ENCODE measurements at places on chromosomes 11 and 22.

- H3K36me3 ChIP-seq: no peaks in the 10 kb centered on the region
- no peaks in the 10 kb centered on the region for H3K4me1 ChIP-seq
- H3K4me3 ChIP-seq: no peak overlapping the region
- H3K27me3 ChIP-seq: peaks cover 15% of the 10 kb centered on the region
- H3K27ac ChIP-seq: no peak overlapping the region
- no peak for DNase-seq
Measured at GRCh38 chr11:4921796-4922195, 2.3 kb downstream of the OR51G1 start.

DNA sequence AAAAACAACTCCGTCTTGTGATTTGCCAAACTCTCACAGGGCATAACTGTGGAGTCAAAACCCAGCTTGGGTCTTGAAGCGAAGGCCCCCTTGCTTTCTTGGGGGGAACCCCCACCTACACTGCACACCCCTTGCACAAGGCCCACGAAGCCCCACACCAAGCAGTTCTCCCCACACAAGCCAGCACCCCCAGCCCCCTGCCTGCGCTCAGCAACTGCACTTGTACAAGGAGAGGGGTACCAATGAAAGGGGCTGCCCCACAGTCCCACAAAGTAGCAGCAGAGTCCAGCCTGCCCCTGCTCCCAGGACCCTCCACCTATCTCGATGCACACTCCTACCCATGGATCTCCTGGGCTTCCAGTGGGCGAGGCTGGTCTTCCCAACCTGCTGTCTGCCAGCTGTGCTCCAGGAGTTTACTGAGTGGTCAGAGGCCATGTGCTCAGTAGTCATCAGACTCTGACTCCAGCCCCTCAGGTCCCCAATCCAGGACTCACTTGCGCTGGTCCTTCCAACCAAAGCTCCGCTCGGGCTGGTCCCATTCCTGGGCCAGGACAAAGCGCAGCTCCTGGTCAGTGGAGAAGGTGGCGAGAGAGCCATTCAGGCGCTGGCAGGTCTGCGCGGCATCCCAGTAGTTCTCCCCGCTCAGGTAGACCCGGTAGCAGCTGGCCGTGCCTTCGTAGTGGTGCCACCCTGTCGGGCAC lies 57.7 kb downstream of the DGCR2 start:
- H3K4me3 ChIP-seq: no peak overlapping the region
- H3K27ac ChIP-seq: no peak overlapping the region

DNA sequence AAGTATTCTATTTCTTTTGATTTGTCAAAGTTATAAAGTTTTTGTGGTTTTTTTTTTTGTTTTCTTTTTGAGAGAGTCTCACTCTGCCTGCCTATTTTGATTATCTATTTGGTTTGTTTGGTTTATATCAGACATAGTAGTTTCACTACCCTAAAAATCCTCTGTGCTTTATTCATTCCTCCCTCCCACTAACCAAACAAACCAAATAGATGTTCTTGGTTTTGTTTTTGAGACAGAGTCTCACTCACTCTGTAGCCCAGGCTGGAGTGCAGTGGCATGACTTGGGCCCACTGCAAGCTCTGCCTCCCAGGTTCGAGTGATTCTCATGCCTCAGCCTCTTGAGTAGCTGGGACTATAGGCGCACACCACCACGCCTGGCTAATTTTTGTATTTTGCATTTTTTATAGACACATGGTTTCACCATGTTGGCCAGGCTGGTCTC lies 67.9 kb downstream of the ENTHD1 start:
- H3K27ac ChIP-seq: no peak overlapping the region
- no peak overlapping the region for H3K4me3 ChIP-seq
- peaks cover 4% of the 10 kb centered on the region for H3K27me3 ChIP-seq
- no peak for DNase-seq

- no peak overlapping the region for H3K4me3 ChIP-seq
- DNase-seq: no peak
- no peak overlapping the region for H3K27ac ChIP-seq
- no peaks in the 10 kb centered on the region for H3K4me1 ChIP-seq
- peaks cover 20% of the 10 kb centered on the region for H3K27me3 ChIP-seq
- no peaks in the 10 kb centered on the region for H3K36me3 ChIP-seq
Measured at GRCh38 chr22:33000342-33001280, 57.6 kb downstream of the SYN3 start.

GRCh38 chr11:109668973-109669634 lies 247.1 kb downstream of the C11orf87 start:
- no peaks in the 10 kb centered on the region for H3K27me3 ChIP-seq
- no peak overlapping the region for H3K4me3 ChIP-seq
- DNase-seq: no peak
- no peak overlapping the region for H3K27ac ChIP-seq

DNA sequence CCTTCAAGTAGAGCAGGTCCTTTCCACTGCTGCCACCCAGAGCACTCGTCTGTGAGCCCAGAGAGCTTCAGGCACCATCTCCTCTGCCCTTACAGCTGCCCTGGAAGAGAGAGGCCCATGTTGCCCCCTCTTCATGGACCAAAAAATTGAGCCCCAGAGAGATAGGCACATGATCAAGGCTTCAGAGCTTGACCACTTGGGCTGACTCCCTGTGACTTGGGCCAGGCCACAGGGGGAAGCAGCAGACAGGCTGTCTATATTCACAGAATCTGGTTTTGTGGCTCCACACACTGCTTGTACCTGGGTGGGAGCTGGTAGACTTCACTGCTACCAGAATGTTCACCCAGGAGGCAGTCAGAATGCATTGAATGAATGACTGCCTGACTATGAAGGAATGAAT lies 58.2 kb downstream of the SMIM38 start:
- no peaks in the 10 kb centered on the region for H3K36me3 ChIP-seq
- DNase-seq: peak; percentile 13
- H3K27me3 ChIP-seq: peaks cover 31% of the 10 kb centered on the region
- H3K4me1 ChIP-seq: no peaks in the 10 kb centered on the region
- no peak overlapping the region for H3K4me3 ChIP-seq

DNA sequence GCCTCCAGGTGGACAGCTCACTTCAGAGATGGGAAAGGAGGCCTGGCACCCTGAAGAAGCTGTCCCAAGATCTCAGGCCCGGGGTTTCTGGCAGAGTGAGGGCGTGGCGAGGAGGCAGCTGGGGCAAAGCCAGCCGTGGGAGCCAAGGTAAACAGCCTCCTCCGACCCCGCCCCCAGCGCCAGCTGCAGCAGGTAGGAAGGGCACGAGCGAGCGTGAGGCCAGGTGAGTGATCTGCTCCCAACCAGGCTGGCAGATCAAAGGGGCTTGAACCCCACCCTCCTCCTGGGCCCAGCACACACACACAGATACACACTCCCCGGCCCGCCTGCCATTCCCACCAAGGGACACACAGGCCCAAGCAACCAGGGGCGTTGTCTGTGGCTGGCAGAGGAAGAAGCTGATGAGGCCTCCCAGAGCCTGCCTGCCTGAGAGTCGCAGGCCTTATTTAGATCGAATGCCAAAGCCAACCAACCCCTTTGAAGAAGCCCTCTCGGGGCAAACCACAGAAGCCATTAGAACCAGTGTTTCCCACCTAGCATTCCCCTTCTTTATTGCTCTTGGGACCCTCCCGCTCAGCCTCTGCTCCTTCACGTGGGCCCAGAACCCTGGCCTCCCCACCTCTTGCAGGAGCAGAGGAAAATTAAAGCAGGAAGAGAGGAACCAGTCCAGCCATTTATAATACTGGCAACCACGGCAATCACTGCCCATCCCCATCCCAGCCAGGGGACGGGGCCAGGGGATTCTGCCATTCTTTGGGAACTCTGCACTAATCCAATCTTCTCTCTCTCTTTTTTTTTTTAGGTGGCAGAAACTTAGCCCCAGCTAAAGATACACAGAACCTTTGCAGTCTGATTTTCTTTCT lies 5.0 kb downstream of the PDGFB start:
- H3K36me3 ChIP-seq: no peaks in the 10 kb centered on the region
- DNase-seq: no peak
- peak overlapping the region; percentile 53 for H3K27ac ChIP-seq
- peaks cover 40% of the 10 kb centered on the region for H3K27me3 ChIP-seq
- peaks cover 36% of the 10 kb centered on the region for H3K4me1 ChIP-seq
- H3K4me3 ChIP-seq: no peak overlapping the region

DNA sequence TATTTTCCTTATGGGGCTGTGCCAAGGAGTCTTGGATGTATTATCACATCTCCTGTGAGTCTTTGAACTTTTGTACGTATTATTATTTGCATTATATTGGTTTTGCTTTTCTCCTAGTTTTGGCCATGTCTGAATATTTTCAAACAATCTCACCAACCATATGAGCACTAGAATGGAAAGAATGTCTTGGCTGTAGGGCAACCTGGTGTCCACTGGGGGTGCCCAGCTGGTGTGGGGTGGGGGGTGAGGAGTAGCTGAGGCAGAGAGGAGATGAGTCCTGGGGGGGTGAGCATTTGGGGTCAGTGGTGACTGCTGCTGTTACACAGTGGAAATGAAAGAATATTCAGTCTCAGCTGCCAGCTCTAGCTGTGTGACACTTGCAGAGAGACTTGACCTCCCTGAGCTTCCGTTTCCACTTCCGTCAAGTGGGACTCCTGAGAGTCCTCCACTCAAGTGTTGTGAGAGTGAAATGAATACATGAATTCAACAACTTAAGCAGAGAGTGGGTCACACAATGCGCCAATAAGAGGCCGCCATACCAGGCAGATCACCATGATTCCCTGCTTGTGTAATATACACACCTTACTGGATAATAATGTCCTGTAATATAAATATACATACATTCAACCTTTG lies 12.7 kb upstream of the PVALB start:
- H3K4me1 ChIP-seq: no peaks in the 10 kb centered on the region
- peaks cover 13% of the 10 kb centered on the region for H3K27me3 ChIP-seq
- no peaks in the 10 kb centered on the region for H3K36me3 ChIP-seq
- DNase-seq: no peak
- H3K4me3 ChIP-seq: no peak overlapping the region
- no peak overlapping the region for H3K27ac ChIP-seq

DNA sequence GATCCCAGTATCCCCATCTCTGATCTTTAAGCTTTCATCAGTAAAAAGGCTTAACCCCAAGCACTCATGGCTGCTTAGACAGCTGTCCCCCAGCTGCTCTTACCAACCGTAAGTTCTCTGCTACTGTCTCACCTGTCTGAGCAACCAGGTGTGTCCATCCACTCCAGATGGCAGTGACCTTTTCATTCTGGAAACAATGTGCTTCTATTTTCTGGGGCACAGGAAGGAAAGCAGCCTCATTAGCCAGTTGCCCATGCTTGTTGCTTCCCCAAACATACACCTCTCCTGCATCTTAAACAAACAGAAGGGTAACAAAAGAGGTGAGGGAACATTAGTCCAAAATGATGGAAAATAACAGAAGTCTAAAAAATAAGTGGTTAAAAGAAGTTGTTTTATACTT lies 24.4 kb downstream of the SERGEF start:
- H3K36me3 ChIP-seq: peaks cover 24% of the 10 kb centered on the region
- H3K27me3 ChIP-seq: no peaks in the 10 kb centered on the region
- peaks cover 4% of the 10 kb centered on the region for H3K4me1 ChIP-seq

GRCh38 chr22:36743591-36744412 lies 32.1 kb downstream of the IFT27 start:
- H3K4me1 ChIP-seq: no peaks in the 10 kb centered on the region
- no peaks in the 10 kb centered on the region for H3K36me3 ChIP-seq
- no peak overlapping the region for H3K27ac ChIP-seq
- H3K4me3 ChIP-seq: no peak overlapping the region

GRCh38 chr11:35045236-35045820 lies 93.6 kb upstream of the CD44 start:
- H3K4me1 ChIP-seq: peaks cover 72% of the 10 kb centered on the region
- no peaks in the 10 kb centered on the region for H3K27me3 ChIP-seq
- H3K36me3 ChIP-seq: peaks cover 12% of the 10 kb centered on the region
- DNase-seq: peak; percentile 72
- peak overlapping the region; percentile 89 for H3K27ac ChIP-seq
- peak overlapping the region; percentile 79 for H3K4me3 ChIP-seq

DNA sequence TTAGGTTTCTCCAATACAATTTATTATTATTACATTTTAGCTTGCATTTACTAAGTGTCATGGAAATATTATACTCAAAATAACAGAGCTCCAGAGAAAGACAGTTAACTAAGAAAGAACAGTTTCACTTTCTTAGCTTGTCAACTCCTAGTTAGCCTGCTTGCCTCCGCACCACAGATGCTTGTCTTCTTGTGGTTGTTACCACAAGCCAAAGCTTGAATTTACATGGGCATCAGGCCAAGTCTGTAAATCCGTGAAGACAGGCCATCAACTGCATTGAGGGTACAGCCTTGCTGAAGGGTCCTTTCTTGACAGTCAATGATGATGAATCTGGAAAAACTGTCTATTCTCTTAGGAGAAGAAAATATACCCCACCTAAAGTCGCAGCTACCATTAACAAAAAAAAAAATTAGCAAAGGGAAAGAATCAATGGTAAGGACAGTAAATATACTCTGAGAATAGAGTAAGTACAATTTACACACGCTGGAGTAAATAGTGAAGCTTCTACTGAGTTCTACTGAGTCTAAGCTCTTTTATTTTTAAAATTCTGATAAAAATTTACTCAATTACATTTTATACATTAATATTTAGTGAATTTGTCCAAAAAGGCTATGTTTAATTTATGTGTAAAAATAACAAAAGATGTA lies 15.6 kb upstream of the DENND5A start:
- no peaks in the 10 kb centered on the region for H3K36me3 ChIP-seq
- peaks cover 5% of the 10 kb centered on the region for H3K4me1 ChIP-seq
- H3K4me3 ChIP-seq: peak overlapping the region; percentile 19
- peaks cover 2% of the 10 kb centered on the region for H3K27me3 ChIP-seq

GRCh38 chr22:44952863-44953746 lies 56.7 kb downstream of the PHF21B start:
- no peaks in the 10 kb centered on the region for H3K4me1 ChIP-seq
- DNase-seq: no peak
- H3K27ac ChIP-seq: no peak overlapping the region
- no peak overlapping the region for H3K4me3 ChIP-seq
- no peaks in the 10 kb centered on the region for H3K27me3 ChIP-seq
- H3K36me3 ChIP-seq: no peaks in the 10 kb centered on the region

GRCh38 chr22:29484642-29485041 lies 4.6 kb downstream of the NEFH start:
- DNase-seq: no peak
- H3K4me3 ChIP-seq: no peak overlapping the region
- peaks cover 7% of the 10 kb centered on the region for H3K4me1 ChIP-seq
- H3K27me3 ChIP-seq: peaks cover 14% of the 10 kb centered on the region
- no peaks in the 10 kb centered on the region for H3K36me3 ChIP-seq

- H3K36me3 ChIP-seq: no peaks in the 10 kb centered on the region
- H3K4me1 ChIP-seq: no peaks in the 10 kb centered on the region
- DNase-seq: no peak
- no peak overlapping the region for H3K27ac ChIP-seq
Measured at GRCh38 chr11:79121351-79121750, 319.5 kb downstream of the TENM4 start.

GRCh38 chr11:98512938-98513337 lies 507.8 kb upstream of the CNTN5 start:
- H3K4me3 ChIP-seq: no peak overlapping the region
- H3K4me1 ChIP-seq: no peaks in the 10 kb centered on the region
- no peaks in the 10 kb centered on the region for H3K27me3 ChIP-seq
- H3K36me3 ChIP-seq: peaks cover 6% of the 10 kb centered on the region
- H3K27ac ChIP-seq: no peak overlapping the region

GRCh38 chr11:122215244-122215992 lies 99.4 kb upstream of the BLID start:
- no peak overlapping the region for H3K27ac ChIP-seq
- no peak overlapping the region for H3K4me3 ChIP-seq
- H3K36me3 ChIP-seq: no peaks in the 10 kb centered on the region

GRCh38 chr11:110518809-110519514 lies 89.2 kb downstream of the FDX1 start:
- H3K27me3 ChIP-seq: no peaks in the 10 kb centered on the region
- no peak overlapping the region for H3K4me3 ChIP-seq
- H3K4me1 ChIP-seq: peaks cover 10% of the 10 kb centered on the region
- no peak for DNase-seq
- H3K36me3 ChIP-seq: no peaks in the 10 kb centered on the region
- no peak overlapping the region for H3K27ac ChIP-seq
